Activated naive CD8-positive, alpha-beta T cell treated with anti-CD3 and anti-CD28 coated beads, Interleukin-2, amount 50 U/mL, for 24 hours (primary cell): ENCODE measurements at places on chromosomes 1 and 21.

DNA sequence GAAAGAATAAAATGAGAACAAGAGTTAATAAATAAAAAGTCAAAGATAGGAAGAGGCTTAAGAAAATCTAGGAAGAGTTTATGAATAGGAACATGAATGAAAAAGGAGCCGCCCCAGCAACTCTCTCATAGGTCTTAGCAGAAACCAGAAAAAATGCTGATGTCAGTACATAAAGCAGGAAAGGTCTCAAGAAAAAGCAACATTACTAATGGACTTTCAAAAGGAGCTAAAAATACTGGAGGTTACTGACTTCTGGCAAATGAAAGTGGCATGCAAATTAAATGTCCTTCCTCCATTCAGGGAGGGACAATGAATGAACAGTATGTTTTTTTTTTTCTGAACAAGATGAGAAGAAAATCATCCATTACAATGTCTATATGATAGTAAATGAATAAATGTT, 387.6 kb downstream of the BRINP2 start:
- H3K27ac ChIP-seq = no peak overlapping the region
- no peak for DNase-seq
- H3K27me3 ChIP-seq = no peaks in the 10 kb centered on the region
- no peak overlapping the region for H3K4me3 ChIP-seq
- H3K4me1 ChIP-seq = no peaks in the 10 kb centered on the region

- no peak for DNase-seq
- H3K36me3 ChIP-seq = no peaks in the 10 kb centered on the region
- H3K4me1 ChIP-seq = peaks cover 9% of the 10 kb centered on the region
- H3K27me3 ChIP-seq = no peaks in the 10 kb centered on the region
- H3K4me3 ChIP-seq = no peak overlapping the region
Observed at GRCh38 chr1:78834201-78834741, 172.3 kb downstream of the ADGRL4 start.

DNA sequence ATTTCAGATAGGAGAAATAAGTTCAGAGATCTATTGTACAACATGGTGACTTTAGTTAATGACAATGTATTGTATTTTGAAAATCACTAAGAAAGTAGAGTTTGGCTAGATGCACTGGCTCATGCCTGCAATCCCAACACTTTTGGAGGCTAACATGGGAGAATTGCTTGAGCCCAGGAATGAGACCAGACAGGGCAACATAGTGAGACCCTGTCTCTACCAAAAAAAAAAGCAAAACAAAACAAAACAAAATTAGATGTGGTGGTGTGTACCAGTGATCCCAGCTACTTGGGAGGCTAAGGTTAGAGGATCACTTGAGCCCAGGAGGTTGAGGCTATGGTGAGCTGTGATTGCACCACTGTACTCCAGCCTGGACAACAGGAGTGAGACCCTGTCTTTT, 27.2 kb downstream of the IVNS1ABP start:
- no peaks in the 10 kb centered on the region for H3K27me3 ChIP-seq
- peaks cover 6% of the 10 kb centered on the region for H3K4me1 ChIP-seq
- no peak for DNase-seq
- no peak overlapping the region for H3K4me3 ChIP-seq

GRCh38 chr1:107659961-107660360, 305.0 kb downstream of the VAV3 start:
- peaks cover 1% of the 10 kb centered on the region for H3K36me3 ChIP-seq
- no peaks in the 10 kb centered on the region for H3K27me3 ChIP-seq
- no peaks in the 10 kb centered on the region for H3K4me1 ChIP-seq

- peaks cover 88% of the 10 kb centered on the region for H3K4me1 ChIP-seq
- peak overlapping the region; percentile 59 for H3K27ac ChIP-seq
- H3K36me3 ChIP-seq = peaks cover 66% of the 10 kb centered on the region
Observed at GRCh38 chr1:157136133-157136532, 2.1 kb downstream of the ETV3 start.

DNA sequence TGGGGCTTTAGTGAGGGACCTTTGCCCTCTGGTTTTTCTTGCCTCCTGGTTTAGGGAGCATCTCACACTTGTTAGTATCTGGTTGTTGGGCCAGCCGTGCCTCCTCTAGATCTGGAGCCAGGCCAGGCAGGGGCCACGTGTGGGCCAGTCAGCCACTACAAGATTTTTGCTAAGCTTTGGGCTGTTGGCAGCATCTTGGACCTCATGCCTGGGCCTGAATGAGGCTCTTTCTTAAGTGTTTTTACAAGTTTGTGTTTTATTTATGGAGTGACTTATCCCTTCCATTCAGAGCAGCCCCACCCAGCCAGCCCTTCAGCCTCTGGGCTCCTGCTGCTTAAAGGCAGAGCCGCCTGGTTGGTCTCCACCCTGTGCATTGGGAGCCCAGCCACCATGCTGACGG, 1.6 kb upstream of the SH3BGRL3 start:
- H3K36me3 ChIP-seq = peaks cover 57% of the 10 kb centered on the region
- peak; percentile 30 for DNase-seq
- peak overlapping the region; percentile 87 for H3K4me3 ChIP-seq
- H3K27me3 ChIP-seq = no peaks in the 10 kb centered on the region
- peak overlapping the region; percentile 96 for H3K27ac ChIP-seq

- DNase-seq = no peak
- no peak overlapping the region for H3K4me3 ChIP-seq
- H3K36me3 ChIP-seq = no peaks in the 10 kb centered on the region
- no peaks in the 10 kb centered on the region for H3K27me3 ChIP-seq
Observed at GRCh38 chr1:151703813-151704212, 12.8 kb downstream of the CELF3 start.

DNA sequence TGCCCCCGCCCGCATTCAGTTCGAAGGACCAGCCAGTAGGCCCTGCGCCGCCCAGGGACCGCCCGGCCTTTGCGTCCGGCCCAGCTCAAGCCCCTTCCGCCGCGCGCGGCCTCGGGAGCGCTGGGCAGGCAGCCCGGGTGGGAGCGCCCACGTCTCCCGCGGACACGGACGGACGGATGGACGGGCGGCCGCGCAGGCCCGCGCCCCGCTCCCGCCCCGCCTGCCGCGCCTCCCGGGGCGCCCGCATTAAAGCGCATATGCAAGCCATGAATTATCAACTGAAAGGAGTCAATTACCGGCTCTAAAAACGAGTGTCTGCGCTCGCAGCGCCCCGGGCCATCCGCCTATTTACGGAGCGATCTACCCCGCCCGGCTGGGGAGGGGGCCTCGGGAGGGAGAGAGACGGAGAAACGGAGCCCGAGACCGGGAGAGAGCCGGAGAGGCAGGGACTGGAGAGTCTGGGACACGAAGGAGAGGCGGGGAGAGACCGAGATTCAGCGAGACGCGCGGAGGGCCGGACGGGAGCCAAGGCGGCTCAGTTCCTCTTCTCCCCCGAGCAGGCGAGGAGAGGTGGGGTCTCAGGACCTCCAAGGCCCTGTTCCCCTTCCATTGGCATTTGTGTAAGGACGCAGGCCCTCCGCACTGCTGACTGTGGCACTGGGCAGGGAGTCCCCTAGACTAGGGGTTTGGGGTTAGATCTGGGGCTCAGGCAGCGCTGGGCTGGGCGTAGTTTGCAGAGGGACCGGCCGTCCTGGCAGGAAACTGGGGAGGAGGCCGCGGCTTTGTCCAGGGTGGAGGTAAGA, 41.3 kb upstream of the DMBX1 start:
- peaks cover 7% of the 10 kb centered on the region for H3K4me1 ChIP-seq
- no peaks in the 10 kb centered on the region for H3K36me3 ChIP-seq
- no peak overlapping the region for H3K4me3 ChIP-seq
- DNase-seq = no peak
- peaks cover 66% of the 10 kb centered on the region for H3K27me3 ChIP-seq

DNA sequence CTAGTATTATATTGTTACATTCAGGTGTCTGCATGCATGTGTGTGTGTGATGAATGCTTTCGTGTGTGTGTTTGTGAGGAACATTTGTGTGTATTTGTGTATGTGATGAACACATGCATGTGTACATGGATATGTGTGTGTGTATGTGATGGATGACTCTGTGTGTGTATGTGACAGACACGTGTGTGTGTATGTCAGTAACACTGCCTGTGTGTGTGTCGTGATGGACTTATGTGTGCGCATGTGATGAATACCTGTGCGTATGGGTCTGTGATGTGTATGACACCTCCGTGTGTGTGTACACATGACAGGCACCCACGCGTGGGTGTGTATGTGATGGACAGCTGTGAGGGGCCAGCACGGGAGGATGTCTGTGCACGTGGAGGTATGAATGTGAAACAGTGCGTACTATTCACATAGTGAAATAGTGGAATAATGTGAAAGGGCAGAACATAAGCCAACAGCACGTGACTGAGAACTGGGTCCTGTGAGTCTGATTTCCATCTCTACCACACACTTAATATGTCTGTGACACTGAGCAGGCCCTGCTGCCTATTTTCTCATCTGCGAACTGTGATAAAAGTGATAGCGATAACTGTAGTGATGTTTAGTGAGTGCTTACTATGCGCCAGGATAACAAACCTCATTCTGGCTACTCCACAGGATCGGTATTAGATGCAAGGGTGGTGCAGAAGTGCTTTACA, 41.8 kb upstream of the CSF3R start:
- no peak for DNase-seq
- no peak overlapping the region for H3K4me3 ChIP-seq
- no peaks in the 10 kb centered on the region for H3K27me3 ChIP-seq
- H3K4me1 ChIP-seq = peaks cover 3% of the 10 kb centered on the region
